ENCODE measurements at places on chromosomes 11 and 22.

DNA sequence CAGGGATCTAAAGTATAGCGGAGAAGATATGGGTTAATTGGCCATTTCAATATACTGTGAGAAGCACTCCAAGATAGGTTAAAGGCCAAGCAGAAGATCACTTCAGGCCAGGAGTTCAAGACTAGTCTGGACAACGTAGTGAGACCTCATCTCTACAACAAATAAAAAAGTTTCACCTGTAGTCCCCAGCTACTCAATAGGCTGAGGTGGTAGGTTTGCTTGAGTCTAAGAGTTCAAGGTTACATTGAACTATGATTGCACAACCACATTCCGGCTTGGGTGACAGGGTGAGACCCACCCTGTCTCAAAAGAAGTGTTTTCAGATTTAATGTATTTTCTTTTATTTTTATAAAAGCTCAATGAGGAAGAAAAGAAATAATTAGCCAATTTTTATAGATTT lies 25.4 kb downstream of the PATL1 start:
- no peak for DNase-seq

DNA sequence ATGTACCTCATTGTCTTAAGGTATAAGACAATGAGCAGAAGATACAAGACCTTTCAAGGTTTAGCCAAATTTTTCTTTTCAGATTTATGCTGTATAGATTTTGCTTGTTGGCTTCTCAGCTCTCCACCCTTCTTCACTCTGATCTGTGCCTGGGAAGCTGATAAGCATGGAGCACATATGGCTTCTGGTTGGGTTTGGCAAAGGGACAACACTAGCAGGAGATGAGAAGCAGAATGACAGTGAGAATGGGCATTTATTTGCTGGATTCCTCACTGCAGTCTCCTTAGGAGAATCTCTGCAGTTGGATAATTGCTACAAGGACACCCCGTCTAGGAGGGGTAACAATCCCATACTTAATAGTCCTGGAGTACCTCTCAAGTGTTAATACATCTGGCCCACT lies 474.8 kb upstream of the CCDC90B start:
- DNase-seq: no peak

- no peak for DNase-seq
Measured at GRCh38 chr11:110468121-110468520, 38.4 kb downstream of the FDX1 start.

- DNase-seq: peak; percentile 34
Measured at GRCh38 chr11:101748572-101749344, 165.0 kb upstream of the TRPC6 start.
